ENCODE measurements at places on chromosomes 13 and 19.

GRCh38 chr13:51838240-51838846, 6.6 kb downstream of the TMEM272 start:
- H3K27ac ChIP-seq = no peak overlapping the region
- DNase-seq = no peak
- H3K4me1 ChIP-seq = no peaks in the 10 kb centered on the region
- H3K36me3 ChIP-seq = no peaks in the 10 kb centered on the region

DNA sequence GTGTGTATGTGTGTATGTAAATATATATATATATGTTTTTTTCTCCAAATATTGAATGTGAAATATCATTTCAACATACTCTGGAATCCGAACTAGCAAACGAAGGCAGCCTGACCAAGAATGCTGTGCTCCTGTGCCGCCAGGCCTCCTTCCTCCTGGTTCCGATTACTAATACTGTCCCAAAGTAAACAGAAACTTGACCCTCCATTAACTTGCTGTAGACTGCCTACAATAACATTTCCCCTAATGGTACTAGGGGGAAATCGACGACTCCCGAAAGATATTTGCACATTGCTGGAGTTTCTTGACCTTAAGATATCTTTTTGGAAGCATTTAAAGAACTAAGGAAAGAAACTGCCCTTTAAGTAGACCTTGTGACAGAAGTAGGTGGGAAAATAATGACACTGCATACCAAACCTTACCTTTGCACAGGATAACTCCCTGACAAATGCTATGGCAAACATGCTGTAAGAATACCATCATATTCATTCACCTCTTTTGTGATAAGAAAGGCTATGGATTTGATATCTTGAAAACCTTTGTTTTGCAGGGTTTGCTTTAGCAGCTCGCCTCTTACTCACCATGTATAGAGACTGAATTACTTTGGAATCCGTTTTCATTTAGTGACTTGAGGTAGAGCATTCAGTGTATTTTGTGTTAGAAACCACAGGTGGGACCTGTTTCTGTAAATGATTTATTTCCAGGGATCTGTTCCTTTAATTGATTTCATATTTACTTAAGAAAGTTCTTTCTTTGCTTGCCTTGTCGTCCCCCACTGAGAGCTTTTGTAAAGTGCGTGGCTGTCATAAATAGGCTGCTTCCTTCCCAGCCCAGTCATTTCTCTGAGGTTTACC, 80.1 kb downstream of the KLF5 start:
- no peak for DNase-seq
- H3K27ac ChIP-seq = no peak overlapping the region
- H3K36me3 ChIP-seq = no peaks in the 10 kb centered on the region
- no peaks in the 10 kb centered on the region for H3K4me1 ChIP-seq

DNA sequence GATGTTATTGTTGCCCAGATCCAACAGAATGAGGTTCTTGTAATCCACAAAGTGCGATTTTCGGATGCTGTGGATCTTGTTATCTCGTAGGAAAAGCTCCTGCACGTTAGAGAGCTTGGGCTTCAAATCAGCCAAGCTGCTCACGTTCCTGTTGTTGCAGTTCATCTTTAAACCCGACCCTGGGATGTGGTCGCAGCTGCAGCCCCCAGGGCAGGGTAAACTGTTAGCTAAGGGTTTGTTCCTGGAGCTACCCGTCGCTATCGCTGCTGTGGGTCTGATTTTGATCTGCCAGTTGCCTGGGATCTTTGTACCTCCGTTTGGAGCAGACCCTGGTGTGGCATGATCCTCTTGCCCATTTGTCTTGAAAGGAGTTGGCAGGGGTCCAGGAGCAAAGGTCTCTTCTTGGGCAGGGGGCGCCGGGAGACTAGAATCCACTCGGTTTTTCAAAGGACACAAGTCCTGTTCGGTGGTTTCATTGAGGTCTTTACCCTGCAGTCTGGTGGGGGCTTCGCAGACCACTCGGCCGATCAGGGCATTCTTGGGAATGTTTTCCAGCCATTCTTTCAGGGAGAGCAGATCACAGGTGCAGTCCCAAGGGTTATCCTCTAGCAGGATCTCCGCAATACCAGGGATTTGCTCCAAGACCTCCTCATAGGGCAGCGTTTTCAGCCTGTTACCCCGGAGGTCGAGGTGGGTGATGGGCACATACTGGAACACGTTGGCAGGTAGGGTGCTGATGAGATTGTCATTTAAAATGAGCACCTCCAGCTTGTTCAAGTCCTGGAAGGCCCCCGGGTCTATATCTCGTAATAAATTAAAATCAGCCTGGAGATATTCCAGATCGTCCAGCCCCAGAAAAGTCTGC, 1.8 kb downstream of the SLITRK1 start:
- H3K27ac ChIP-seq = no peak overlapping the region
- H3K4me1 ChIP-seq = no peaks in the 10 kb centered on the region
- no peak overlapping the region for H3K4me3 ChIP-seq
- H3K27me3 ChIP-seq = no peaks in the 10 kb centered on the region
- H3K36me3 ChIP-seq = no peaks in the 10 kb centered on the region

DNA sequence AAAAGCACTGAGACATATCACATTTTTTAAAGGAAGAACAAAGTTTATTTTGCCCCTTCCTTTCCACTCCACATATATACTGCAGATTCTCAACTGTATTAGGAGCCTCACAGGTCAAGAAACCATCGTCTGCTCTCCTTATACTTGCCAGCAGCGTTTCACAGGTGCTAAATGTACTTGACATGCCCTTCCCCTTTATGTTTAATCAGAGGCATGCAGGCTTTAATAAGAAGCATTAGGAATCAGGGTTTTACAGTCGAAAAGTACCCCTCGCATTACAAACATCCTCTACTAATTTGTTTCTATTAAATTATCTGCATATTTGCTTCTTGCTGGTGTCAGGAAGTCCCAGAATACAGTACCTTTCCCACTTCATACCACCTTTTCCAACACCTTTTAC, 3.7 kb upstream of the RAP2A start:
- H3K36me3 ChIP-seq = no peaks in the 10 kb centered on the region
- DNase-seq = no peak
- no peak overlapping the region for H3K27ac ChIP-seq
- H3K4me3 ChIP-seq = no peak overlapping the region

GRCh38 chr13:111114362-111115060, 599 bp upstream of the ARHGEF7 start:
- no peaks in the 10 kb centered on the region for H3K36me3 ChIP-seq
- H3K27ac ChIP-seq = no peak overlapping the region
- peaks cover 13% of the 10 kb centered on the region for H3K27me3 ChIP-seq
- no peak for DNase-seq
- H3K4me1 ChIP-seq = no peaks in the 10 kb centered on the region

DNA sequence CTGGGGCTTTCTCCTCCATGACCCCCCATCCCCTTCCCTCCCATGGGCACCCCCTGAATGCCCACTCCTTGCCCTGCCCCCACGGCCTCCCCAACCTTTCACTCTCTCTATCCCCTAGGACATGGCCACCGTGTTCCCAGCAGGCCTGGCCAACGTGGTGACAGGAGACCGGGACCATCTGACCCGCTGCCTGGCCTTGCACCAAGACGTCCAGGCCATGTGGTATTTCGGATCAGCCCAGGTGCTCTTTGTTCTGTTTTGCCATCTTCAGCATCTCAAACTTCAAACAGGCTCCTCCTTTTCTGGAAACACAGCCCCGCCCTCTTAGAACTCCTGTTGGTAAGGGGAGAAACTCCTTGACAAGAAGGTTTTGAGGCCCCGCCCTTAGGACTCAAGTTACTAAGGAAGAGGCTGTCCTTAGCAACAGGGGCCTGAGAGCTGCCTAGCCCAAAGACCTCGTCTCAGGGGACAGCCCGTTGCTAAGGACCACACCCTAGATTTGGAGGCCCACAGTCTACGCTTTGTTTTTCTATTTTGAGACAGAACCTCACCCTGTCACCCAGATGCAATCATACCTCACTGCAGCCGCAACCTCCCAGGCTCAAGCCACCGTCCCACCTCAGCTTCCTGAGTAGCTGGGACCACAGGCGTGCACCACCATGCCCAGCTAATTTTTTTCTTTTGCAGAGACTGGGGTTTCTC, 5.1 kb upstream of the FLT3LG start:
- H3K36me3 ChIP-seq = peaks cover 58% of the 10 kb centered on the region
- H3K4me1 ChIP-seq = peaks cover 19% of the 10 kb centered on the region

GRCh38 chr19:39424934-39425333, 10.8 kb downstream of the RPS16 start:
- H3K27ac ChIP-seq = no peak overlapping the region
- H3K36me3 ChIP-seq = peaks cover 34% of the 10 kb centered on the region
- H3K27me3 ChIP-seq = no peaks in the 10 kb centered on the region
- DNase-seq = no peak

Measured in DND-41 (cell line).